ENCODE measurements at places on chromosomes 5 and 9.

- DNase-seq: peak; percentile 99
These were observed at the start of gene TPRN for GRCh38 chr9:137200311-137201204. TSS of gene TPRN (minus strand) at chr9:137200741. CDS start at chr9:137200711, 30 bp downstream.

- DNase-seq: no peak
These were observed 294.0 kb downstream of the SEC61B start for GRCh38 chr9:99515895-99516656.

- no peak for DNase-seq
These were observed 4.8 kb upstream of the GRIN1 start for GRCh38 chr9:137134191-137134590.

DNA sequence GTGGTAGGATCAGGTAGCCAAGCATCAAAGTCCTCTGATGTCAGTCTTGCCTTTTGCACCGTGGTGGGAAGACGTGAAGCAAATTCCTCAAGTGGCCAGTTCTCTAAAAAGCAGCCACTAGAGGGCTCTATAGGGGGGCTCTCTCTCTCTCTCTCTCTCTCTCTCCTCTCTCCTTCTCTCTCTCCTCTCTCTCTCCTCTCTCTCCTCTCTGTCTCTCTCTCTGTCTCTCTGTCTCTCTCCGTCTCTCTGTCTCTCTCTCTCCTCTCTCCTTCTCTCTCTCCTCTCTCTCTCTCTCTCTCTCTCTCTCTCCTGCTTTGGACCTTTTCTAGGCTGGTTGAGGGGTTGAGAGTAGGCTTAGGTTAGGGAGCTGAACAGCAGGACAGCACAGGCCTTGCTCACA lies 13.9 kb upstream of the OSMR start:
- peak; percentile 30 for DNase-seq

GRCh38 chr5:11174591-11174990 lies 413.6 kb upstream of the DAP start:
- DNase-seq: no peak

GRCh38 chr9:96062854-96063253 lies 187.4 kb downstream of the ERCC6L2 start:
- DNase-seq: no peak

DNA sequence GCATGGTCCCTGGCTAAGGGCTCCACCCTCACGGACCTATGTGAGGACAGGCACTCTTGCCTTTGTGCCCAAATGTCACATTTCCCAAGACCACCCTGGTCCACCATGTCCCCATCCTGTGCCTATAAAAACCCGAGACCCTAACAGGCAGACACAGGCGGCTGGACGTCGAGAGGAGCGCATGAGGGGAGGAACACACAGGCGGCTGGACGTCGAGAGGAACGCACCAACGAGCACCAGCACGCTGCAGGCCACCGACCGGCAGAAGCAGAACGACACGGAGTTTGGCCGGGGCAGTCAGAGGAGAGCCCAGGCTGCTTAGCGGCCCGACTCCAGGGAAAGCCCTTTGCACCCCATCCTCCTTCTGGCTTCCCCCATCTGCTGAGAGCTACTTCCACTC lies 119.9 kb downstream of the ADAMTS2 start:
- no peak for DNase-seq

DNA sequence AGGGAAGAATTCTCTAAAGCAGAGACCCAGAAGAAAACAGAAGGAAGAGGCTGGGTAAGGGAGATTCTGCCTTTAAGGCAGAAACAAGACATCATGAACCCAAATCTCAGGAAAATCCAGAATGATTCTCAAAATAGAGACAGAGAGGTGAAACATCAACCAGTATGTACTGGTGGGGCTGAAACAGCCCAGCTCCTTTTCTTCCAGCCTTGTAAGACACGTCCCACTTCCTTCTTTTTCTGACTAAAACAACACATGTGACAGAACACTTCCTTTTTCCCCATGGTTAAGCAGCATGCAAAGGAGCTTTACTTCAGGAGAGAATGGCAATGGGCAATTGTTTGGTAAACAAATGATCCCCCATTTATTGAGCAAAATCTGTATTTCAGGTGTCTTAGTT lies 230.8 kb upstream of the NR4A3 start:
- DNase-seq: peak; percentile 58

- DNase-seq: no peak
These were observed 87.2 kb upstream of the DMRT1 start for GRCh38 chr9:754150-754931.

GRCh38 chr5:53488195-53488722 lies 7.8 kb downstream of the FST start:
- no peak for DNase-seq

DNA sequence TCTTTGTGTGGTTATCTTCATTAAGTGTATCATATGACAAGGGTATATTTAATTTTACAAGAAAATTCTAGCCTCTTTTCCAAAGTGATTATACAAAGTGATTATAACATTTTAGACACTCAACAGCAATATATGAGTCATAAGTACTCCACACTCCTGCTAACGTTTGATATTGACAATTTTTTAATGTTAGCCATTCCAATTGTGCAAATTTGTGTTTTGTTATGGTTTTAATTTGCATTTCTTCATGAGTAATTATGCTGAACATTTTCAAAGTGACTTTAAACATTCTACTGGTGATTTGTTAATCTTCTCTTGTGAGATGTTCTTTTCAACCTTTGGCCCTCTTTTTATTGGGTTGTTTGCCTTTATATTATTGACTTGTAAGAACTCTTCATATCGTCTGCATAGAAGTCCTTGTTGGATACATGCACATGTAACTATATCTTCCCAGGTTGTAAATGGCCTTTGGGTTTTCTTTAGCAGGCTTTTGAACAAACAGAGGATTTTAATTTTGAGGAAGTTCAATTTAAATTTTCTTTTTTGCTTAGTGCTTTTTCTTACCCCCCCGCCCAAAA lies 771.6 kb upstream of the ZNF608 start:
- no peak for DNase-seq

- DNase-seq: no peak
These were observed 233.6 kb downstream of the GABRB2 start for GRCh38 chr5:161312882-161313281.

- no peak for DNase-seq
These were observed 11.1 kb downstream of the GM2A start for GRCh38 chr5:151264113-151264512.

- no peak for DNase-seq
These were observed 6.7 kb upstream of the SMIM15 start for GRCh38 chr5:61168951-61169350.
